ENCODE measurements at places on chromosomes 2 and 18. TPM values are rescaled to one million over a fixed set of nuclear protein-coding genes. Genes with fewer than 3 reads are reported as not detected.

The NYAP2 gene
- polyA plus RNA-seq: 0.05 TPM

The ACVR1C gene
- polyA plus RNA-seq: 0.13 TPM

DNA sequence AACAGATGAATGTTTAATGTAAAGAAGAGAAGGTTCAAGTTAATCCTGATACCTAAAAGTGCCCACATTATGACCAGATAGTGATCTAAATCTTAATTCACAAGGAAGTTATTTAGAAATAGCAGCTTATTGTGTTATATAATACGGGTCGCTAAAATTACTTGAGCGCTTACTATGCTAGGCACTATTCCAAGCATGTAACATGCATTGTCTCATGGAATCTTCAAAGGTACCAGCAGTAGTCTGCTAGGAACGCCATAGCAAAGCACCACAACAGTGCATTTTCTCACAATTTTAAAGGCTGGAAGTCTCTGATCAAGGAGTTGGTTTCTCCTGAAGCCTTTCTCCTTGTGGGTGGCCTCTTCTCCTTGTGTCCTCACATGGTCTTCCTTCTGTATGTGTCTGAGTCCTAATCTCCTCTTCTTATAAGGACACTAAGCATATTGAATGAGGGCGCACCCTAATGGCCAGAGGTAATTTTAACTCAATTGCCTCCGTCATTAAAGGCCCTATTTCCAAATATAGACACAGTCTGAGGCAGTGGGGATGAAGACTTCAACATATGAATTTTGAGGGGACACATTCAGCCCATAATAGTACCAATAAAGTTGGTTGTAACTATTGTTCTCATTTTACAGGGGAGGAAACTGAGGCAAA lies 118.4 kb downstream of the LRRC30 start:
- no peak for DNase-seq

GRCh38 chr2:174007010-174007409 lies 41.8 kb upstream of the SP3 start:
- DNase-seq: no peak

- no peak for DNase-seq
Observed at GRCh38 chr2:102401865-102402264, 21.1 kb upstream of the IL18RAP start.

DNA sequence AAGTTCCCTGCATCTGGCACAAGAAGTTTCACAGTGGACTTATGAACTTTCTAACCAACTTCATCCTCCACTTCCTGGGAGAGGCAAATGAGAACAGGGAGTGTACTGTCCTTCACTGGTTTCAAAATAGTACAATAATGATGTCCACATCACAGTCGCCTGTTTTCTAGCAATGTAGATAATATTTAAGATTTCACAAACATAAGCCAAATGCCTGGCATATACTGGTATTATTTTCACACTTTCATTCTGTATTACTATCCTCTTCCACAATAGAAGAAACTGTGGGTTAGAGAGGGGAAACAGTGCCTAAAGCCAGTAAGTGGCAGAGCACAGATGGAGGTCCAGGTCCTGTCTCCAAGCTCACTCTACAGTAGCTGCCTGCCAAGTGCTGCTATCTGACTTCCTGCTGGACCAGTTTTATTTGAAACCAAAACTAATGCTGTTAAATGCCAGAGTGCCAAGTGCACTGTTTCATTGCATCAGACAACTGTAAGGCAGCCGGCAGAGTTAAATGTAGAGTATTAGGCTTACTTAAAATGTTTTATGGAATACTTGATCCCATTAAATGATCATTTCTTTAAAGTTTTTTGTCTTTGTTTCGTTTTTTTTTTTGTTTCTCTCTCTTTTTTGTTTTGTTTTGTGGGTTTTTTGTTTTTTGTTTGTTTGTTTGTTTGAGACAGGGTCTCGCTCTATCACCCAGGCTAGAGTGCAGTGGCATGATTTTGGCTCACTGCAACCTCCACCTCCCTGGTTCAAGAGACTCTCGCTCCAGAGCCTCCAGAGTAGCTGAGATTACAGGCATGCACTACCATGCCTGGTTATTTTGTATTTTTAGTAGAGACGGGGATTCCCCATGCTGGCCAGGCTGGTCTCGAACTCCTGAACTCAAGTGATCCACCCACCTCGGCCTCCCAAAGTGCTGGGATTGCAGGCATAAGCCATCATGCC lies 15.1 kb downstream of the COBLL1 start:
- no peak for DNase-seq

GRCh38 chr18:44764863-44765262 lies 84.2 kb downstream of the SETBP1 start:
- DNase-seq: no peak

DNA sequence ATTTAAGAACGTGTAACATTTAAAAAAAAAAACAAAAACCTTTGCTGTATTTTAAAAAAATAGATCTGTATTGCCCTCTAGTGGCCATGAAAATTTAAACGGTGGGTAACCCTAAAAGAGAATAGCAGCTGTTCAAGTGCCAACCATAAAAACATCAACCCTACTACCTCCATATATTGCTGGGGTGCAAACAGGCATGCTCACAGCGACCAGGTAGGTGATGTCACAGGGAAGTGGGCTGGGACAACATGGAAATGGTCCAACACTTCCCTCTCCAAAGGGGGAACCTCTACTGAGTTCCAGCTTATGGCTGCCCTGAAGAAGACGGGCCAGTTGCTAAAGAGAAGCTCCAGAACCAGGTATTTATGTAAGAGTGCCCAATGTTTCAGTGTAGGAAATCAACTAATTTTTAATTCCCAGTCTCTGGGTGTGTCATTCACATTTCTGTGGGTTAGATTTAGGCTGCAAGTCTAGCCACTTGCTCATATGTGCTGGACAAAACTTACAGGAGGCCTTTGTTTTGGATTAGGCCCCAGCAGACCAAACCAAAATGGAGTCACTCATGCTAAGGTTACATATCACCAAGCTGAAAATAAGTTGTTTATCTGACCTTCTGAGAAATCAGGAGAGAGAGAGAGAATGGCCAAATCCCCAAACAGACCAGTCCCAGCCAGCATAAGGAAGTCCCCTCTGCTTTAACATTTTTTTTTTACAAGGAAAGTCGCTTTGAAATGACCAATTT lies 54.5 kb downstream of the SKA1 start:
- DNase-seq: no peak

DNA sequence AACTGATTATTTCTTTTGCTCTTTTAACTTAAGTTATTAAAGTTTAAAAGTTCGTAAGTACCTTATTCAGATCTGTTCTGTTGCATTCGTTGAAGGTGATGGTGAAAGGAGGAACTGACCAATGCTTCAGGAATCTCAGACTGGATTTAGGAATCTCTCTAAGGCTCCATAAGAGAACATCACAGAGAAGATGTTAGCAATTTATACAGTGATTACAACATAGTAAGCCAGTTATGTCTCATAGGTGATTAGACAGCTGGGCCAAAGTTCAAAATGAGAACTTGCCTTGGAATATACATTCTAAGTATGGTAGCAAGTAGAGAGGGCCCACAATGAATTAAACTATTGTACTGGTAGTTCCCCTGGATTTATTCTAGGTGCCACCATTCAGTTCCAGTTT lies 3.2 kb downstream of the MARS2 start:
- DNase-seq: no peak

GRCh38 chr2:22110244-22110651 lies 986.5 kb downstream of the TDRD15 start:
- no peak for DNase-seq

DNA sequence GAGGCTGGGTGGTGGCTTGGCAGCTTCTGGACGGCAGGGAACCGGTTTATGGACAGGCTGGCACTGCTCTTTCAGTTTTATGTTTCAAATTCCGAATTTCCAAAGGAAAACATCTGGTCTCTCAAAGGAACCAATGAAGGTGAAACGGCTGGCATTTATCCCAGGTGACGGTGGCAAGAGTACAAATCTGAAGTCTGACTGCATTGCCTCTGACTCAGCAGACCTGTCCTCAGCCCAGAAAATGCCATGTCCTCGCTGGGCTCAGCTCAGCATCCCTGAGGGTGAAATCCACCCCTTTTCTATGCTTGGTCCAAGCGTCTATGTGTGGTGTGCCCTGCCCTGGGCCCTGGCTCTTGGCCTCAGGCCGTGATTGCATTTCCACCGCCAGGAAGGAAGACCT lies 38.1 kb downstream of the NAPG start:
- DNase-seq: no peak

All from renal cortex interstitium (tissue), 15 donors.